Cerebellum (tissue), 4 donors: ENCODE measurements at places on chromosomes 5 and 9. TPM values are rescaled to one million over a fixed set of nuclear protein-coding genes. Genes with fewer than 3 reads are reported as not detected.

- no peak for DNase-seq
Observed at GRCh38 chr9:82745919-82746318, 317.0 kb downstream of the RASEF start.

DNA sequence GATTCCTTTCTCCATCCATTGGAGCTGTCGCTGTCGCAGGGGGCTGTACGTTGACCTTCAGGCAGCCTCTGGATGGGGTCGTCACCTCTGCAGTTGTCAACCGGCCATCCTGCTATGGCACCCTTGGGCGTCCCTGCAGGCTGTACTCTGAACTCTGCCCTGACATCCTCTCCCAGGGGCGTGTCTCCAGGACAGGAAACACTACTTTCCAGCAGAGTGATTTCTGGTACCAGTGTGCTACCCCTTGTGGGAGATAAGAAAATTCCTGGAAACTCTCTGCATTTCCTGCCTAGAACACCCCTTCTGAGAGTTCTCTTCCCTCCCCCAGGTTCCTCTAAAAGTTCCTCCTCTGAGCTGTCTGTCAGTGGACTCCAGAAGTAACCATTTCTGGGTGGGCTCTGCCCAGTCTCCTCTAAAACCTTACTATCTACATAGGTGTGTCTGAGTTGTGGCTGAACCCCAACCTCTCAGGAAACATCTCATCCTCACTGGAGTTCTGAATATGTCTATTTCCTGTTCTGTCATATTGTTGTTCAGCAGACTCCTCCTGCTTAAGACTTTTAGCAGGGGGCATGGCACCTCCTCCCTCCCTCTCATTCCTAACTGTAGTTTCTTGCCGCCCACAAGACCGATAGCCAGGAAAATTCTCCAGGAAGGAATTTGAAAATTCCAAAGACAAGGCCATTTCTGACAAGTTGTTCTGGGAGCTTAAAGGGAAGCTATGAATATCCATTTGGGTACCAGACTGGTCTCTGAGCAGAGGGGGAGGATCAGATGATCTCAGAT is 145.3 kb upstream of the RASEF start:
- DNase-seq: no peak

- no peak for DNase-seq
Observed at GRCh38 chr5:169395136-169395535, 94.2 kb upstream of the SLIT3 start.

DNA sequence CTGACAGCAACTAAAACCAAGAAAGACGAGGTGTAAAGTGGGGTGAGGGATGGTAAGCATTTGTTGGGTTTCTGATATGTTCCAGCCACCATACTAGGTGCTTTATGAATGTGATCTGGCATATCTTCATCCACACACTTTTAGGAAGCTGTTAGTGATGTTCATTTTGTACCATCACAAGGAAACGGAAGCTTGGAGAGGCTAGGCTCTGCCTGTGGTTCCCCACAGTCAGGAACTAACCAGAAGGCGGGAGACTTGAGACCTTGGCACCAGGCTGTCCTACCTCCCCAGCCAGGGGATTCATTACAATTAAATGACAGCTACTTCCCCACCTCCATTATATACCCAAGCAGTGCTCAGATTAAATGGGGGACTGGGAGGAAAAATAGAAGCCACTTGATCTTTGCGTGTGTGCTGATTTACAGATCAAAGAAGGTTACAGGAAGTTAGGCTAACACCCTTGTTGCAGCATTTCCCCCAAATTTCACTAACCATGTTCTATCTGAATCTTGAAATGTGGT is 43.0 kb downstream of the SFXN1 start:
- DNase-seq: no peak

DNA sequence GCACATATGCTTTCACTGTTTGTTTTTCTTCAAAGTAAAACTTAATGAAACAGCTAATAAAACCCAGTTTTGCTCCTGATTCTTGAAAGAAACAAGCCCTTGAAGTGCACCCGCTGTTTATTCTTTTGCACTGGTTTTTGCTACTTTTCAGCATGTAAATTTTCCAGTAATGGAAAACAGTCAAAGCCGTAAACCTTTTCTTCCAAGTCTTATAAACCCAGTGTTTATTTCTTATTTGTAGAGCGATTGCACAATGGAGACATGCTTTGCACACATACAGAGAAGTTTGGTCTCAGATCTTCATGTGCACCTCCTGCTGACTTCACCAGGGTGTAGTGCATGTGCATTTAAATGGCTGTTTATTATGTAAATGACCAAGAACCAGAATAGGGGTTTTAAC is 51.8 kb downstream of the ATG10 start:
- DNase-seq: no peak

DNA sequence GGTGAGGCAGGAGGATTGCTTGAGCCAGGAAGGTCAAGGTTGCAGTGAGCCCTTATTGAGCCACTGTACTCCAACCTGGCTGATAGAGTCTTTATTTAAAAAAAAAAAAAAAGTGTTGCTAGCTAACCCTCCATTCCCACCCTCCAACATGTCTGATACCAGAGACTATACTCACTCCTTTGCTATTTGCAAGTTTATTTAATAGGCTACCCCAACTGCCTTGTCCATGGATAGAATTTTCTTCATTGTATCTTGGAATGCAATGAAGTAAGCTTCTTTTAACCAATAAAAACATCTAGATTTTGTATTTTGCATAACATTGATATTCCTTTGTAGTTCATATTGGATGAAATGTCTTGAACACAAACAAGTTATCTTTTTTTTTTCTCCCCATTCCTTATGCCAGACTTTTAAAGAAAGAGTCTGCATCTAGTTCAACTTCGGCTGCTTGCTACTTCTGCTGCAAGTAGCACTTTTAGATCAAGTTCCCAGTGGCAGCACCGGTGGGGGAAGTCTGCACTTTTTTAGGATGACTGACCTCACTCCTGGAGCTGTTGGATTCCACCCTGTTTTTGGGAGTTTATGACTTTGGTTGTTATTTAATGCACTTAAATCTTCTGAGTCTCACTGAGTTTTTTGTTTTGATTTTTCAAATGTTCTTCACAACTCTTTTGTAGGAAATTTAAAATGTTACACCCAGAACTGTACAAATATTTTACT is 112.5 kb downstream of the UHRF2 start:
- no peak for DNase-seq

GRCh38 chr5:172303572-172304335 is 20.2 kb upstream of the UBTD2 start:
- DNase-seq: no peak

- no peak for DNase-seq
Observed at GRCh38 chr9:137172901-137173795, 1.3 kb upstream of the TMEM210 start.

DNA sequence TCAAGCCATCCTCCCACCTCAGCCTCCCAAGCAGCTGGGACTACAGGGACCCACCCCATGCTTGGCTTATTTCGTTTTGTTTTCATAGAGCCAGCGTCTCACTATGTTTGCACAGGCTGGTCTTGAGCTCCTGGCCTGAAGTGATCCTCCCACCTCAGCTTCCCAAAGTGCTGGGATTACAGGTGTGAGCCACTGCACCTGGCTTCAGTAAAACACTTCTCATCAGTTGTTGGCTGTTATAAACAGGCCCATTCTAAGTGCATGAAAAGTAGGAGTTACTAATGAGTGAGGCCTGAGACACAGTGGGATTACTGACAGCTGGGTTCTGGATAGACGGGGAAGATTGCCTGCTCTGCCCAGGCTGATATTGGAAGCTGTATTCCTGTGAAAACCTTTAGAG is 3.5 kb downstream of the CRB2 start:
- no peak for DNase-seq

- DNase-seq: no peak
Observed at GRCh38 chr5:83363111-83363885, 108.2 kb upstream of the VCAN start.

- no peak for DNase-seq
Observed at GRCh38 chr9:83154087-83154736, 91.3 kb upstream of the RASEF start.

- no peak for DNase-seq
Observed at GRCh38 chr5:77893225-77893860, 117.2 kb upstream of the TBCA start.

DNA sequence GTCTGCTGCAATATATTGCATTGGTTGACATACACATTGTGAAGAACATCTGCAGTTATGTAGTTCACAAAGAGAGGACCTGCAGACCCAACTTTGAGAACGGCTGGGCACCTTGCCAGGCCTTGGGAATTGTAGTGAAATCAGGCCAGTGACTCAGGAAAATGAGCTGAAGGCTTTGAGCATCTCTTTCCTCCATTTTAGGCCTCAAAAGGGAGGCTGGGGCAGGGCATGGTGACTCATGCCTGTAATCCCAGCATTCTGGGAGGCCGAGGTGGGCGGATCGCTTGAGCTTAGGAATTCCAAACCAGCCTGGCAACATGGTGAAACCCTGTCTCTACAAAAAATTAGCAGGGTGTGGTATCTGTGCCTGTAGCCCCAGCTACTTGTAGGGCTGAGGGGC is 1.4 kb upstream of the IPPK start:
- no peak for DNase-seq

DNA sequence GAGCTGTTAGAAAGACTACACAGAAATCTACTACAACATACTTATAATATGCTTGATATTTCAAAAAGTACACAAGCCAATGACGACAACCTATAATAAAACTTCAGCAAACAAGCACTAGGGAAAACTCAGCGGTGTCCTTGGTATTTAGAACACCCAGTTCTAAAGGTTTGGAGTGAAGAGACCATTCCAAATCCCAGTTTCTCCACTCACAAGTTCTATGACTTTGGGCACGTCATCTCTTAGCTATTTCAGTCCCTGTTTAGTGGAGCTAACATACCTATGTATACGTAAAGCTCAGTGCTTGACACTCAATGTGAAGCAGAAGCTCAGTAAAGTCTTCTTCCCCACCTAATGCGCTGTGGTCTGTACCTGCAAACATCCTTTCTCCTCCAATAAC is 52.8 kb downstream of the MLLT3 start:
- no peak for DNase-seq

DNA sequence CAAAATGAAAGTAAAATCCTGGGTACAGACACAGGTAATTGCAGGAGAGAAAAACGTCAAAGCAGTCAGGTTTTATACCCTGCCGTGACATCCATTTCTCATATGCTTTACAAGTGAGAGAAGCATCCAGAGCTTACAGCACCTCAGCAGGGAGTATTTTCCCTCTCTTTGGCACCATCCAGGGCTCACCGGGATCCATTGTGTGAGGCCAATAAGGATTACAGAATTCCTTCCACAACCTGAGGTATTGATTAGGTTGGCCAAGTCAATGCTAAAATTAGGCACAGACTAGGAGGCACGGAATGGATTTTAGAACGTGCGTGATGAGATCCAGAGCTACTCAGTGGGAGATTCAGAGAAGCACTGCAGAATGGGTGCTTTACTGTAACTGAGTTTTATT is 296.6 kb downstream of the FBXL7 start:
- no peak for DNase-seq

DNA sequence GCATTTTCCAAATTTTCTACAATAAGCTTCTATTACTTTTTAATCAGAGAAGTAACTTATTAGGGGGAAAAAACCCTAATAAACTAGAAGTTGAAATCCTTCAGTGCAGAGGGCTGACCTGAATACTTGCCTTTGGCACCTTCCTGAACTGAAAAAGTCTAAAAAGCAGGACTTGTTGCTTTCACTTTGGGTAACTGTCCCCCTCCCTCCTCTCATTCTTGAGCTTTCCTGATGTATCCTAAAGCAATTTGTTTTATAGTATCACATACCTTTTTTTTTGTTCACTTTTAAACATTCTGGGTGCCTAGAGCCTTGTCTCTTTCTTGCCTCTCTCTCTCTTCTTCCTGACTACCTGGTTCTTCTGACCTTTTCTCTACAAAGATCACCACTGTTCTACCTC is 64.0 kb upstream of the ERBIN start:
- no peak for DNase-seq

Gene PAX5
- total RNA-seq: 0.64 TPM

Gene PCDHA13
- 16.2 TPM for total RNA-seq

Gene ENTPD2
- total RNA-seq: 0.45 TPM

Gene DMGDH
- 3.8 TPM for total RNA-seq

Gene ELOVL7
- 9.2 TPM for total RNA-seq

Gene PCDHB13
- 16.3 TPM for total RNA-seq

Gene PCDHGC5
- total RNA-seq: 16.4 TPM

Gene SH3TC2
- total RNA-seq: 2.6 TPM
